ENCODE measurements at places on chromosomes 3 and 15.

DNA sequence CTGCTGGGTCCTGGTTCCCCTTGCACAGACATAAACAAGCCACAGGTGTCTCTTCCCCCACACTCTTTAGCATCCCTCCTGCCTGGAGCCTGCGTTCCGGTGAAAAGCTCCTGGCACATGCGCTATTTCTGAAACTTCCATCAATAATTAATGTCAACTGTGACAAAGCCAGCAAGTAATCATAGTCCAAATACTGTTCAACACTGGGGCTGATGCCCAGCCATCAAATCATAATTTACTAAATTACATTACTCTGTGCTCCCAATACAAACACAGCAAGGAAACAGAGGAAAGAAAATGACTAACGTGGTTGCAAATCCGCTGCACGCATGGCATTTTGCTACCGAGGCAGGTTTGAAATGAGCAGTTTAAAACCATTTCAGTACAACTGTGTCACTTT, 294.7 kb downstream of the ERC2 start:
- no peak for ATAC-seq

DNA sequence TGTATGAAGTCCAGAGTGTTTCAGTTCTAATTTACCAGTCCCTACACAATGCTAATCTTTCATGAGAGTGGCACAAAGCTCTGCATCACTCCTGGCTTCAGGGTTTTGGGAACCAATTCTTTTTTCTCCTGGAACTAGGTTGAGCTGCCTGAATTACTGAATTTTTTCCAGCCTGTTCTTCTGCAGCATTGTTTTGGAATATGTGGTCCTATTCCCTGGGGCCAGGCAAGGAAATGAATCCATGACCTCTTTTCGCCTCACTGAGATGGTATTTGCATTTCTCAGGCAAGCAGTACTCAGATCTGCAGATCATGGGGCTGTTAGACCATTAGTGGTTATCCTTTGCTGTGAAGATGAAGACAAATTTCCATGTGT, 25.6 kb upstream of the GPR171 start:
- no peak for ATAC-seq

DNA sequence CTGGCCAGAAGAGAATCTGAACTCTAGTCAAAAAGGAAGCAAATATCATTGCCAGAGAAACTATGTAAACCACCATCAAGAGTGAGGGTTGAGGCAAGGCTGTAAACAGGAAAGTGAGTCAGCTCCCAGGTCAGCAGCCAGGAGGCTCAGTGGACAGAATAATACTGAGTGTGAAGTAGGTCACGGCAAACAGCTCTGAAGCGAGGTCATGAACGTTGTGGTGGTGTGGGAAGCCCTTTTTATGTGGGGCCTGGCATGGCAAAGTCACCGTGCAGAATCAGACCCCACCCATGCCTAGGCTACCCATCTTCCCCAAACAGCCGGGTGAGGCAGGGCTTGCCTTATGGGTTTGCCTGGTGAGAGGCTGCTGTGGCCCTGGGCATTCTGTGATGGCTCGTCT, 43.9 kb downstream of the THBS1 start:
- peak; percentile 67 for ATAC-seq

- no peak for ATAC-seq
These were observed 29.3 kb upstream of the XYLB start for GRCh38 chr3:38317192-38317759.

- ATAC-seq: no peak
These were observed 190.1 kb upstream of the LPP start for GRCh38 chr3:187963677-187964385.

DNA sequence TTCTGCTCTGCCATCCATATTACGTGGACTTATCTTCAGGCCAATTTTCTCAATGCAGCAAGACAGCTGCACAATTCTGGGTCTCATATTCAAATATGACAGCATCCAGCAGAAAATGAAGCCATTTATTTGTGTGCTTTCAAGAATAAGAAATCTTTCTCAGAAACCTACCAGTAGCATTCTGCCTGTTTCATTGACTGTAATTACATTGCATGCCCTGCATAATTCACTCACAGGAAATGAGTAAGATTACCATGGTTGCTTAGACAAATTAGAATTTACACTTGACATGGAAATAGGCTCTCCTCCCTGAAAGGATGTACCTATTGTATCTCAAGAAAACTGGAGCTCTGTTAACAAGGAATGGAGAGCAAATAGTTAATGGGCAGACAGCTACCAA, 346.6 kb upstream of the DCBLD2 start:
- no peak for ATAC-seq

DNA sequence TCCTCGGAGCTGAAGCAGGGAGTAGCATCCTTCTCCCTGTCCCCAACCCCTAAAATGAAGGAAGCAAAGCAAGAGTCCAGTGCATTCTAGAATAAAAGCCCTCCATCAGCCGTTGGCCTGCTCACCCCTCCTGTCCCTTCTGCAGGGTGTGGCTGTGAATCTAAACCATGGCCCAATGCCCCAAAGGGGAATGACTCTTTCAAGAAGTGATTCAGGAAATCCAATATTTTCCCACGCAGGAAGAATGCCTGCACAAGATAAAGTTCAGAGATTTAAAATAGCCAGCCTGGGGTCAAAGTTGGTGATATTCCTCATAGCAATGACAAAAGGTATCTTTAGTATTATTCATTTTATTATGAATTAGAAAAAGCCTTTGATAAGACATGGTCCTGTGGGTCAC, 38.5 kb downstream of the SLCO2A1 start:
- ATAC-seq: no peak

DNA sequence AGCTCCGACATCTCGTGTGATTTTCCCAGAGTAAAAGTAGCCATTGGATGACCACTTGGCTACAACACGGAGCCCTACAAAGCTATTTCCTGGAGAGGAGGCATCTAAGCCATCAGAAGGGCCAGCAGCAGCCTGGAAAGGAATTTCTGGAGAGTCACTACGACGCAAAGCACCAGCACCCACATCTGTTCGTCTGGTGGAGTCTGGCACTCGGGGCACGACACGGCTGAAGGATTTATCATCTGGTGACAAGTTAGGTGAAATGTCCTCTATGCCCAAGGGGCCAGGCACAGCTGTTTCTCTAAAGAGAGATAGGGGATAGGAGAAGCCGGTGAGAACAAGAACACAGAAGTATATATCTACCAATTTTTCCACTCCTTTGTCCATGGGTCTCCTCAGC, 49.5 kb downstream of the TUBGCP4 start:
- no peak for ATAC-seq

DNA sequence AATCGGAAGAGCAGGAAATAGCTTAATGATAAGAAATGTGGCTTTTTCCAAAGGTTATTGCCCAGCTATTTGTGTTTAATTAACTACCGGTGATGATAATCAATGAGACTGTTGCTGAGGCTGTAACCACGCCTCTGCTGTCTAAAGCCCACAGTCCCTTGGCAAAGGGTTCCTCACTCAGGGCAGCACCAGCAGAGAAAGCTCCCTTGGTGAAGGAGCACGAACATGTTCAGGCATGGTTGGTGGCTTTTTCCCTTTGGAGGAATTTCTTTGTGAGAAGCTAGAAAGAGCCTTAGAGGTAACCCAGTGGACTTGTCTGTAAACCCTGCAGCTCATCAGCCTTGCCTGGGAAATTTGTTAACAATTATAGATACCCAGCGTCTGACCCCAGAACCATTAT, 7.5 kb upstream of the ST6GAL1 start:
- no peak for ATAC-seq

DNA sequence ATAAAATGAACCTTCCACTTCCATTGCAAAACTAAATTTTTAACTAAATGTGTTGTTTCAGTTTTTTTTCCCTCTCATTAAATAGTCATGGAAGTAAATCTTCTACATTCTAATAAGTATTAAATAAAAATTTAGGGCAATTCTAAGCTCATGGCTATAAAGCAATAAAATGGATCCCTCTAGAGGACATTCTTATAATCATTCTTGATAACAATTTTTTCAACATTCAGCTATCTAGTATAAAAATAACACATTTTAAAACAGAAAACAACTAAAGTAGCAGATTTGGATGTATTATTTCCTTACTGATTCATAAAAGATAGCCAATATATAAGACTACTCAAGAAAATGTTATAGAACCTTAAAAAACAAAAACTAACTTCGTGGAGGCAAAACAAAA, 393.1 kb downstream of the PLOD2 start:
- no peak for ATAC-seq

GRCh38 chr3:46888705-46889104, 11.2 kb downstream of the PTH1R start:
- no peak for ATAC-seq

DNA sequence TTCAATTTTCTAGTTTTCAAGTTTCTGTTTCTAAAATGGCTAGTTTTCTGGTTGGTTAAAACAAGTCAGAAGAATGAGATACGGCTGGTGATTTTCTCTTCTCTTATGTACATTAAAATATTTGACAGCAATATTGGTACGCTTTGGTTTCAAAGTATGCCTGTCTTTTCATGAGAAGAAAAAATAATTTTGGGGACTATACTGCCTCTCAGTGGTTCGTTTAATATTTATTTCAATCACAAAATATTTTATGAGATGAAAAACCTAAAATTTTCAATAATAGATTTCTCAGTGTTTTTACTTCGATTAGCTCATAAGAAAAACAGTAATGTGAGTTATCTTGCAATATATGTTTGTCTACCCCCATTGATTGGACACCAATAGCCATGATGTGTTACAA, 72.8 kb upstream of the AADACL2 start:
- no peak for ATAC-seq

DNA sequence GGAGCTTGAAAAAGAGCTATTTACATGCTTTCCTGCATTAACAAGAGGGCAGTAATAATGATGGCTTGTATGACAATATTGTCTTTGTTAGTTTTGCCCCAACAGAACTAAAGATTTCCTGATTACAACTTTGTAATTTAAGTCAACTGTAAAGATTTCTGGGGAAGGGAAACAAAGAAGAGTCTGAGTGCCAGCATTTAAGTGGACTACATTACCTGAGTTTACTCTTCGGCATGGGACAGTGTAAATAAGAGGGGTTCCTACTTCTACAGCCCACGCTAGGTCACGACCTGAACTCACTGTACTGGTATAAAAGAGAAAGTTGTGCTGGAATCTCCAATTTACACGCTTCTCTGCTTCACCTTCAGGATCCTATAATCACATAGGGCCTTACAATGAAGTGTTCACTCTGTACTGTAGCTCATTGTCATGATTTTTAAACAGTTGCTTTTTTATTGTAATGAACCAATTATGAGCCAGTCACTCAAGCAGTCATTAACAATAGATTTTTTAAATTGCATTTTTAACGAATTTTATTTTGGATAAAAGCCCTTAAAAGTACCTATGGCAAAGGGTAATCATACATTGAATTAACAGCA, 39.6 kb downstream of the DPH6 start:
- no peak for ATAC-seq

DNA sequence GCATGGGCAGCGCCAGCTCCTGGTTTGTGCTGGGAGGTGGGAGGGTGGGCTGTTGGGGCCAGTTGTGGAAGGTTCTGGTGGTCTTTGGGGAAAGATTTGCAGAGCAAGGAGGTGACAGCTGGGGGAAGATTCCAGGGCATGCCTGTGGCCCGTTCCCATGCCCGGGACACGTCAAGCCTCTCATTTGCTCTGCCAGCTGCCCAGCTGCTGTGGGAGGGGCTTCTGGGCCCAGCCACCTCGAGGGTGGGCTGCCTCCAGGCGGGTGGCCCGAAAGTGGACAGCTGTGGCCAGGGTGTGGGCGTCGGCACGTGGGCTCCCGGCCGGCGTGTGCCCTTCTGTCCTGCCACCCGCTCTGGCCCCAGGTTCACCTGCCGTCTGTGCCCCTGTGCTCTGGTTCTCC, 17.2 kb downstream of the PLXNA1 start:
- no peak for ATAC-seq

DNA sequence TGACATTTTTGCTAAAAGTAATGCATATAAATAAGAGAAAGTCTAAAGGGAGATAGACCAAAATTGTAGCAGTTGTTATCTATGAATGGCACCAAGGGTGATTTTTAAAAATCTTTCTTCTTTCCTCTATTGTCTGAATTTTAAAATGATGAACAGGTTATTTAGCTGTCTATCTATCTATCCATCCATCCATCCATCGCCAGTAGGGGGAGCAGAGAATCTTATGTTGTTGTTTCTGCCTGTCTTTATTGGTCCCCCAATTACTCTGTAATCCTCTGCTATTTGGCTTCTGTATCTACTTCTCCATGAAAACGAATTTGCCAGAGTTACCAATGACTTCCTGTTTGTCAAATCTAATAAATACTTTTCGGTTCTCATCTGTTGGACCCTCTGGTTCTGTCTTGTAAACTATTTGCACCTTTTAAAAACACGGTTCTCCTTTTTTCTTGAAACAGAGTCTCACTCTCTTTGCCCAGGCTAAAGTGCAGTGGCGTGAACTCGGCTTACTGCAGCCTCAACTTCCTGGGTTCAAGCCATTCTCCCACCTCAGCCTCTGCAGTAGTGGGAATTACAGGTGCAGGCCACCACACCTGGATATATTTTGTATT, 86.0 kb downstream of the ECT2 start:
- ATAC-seq: no peak

- no peak for ATAC-seq
These were observed 25.0 kb downstream of the SIDT1 start for GRCh38 chr3:113557374-113557773.

- no peak for ATAC-seq
These were observed 799.1 kb upstream of the NECTIN3 start for GRCh38 chr3:110272525-110272924.

GRCh38 chr3:32583708-32584107, 13.1 kb upstream of the DYNC1LI1 start:
- ATAC-seq: no peak

- no peak for ATAC-seq
These were observed 609 bp upstream of the TBC1D23 start for GRCh38 chr3:100260081-100260684.

DNA sequence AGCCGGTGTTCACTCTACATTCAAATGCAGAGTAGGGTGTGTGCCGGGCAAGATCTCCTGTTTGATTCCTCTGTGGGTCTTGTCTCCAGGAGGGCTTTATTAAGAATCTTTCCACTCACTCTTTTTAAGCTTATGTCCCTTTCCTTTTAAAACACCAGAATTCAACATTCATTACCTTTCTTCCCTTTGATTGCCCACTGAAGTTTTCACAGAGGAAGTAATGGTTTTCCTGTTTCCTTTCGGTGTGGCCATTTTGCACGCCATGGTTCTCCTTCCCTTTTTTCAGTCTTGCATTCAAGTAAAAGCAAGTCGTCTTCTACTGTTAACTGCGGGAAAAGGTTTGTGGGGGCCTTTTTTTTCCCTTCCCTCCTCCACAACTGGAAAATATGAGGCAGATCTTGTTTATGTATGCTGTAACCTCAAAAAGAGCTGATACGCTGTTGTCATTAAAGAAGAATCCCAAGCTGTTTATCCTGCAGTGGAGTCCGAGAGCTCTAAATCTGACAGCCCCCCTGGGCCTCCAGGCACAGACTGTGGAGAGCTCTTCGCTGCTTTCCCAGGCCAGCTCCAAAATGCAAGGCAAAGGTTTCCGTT, 40.5 kb downstream of the FILIP1L start:
- no peak for ATAC-seq

GRCh38 chr15:25987638-25988037, 124.5 kb upstream of the ATP10A start:
- no peak for ATAC-seq

GRCh38 chr3:161914703-161915417, 418.3 kb downstream of the OTOL1 start:
- ATAC-seq: no peak

- ATAC-seq: no peak
These were observed 63.8 kb downstream of the LMCD1 start for GRCh38 chr3:8565376-8565775.
